Omental fat pad (tissue), 4 donors: ENCODE measurements at places on chromosomes 2 and 18.

DNA sequence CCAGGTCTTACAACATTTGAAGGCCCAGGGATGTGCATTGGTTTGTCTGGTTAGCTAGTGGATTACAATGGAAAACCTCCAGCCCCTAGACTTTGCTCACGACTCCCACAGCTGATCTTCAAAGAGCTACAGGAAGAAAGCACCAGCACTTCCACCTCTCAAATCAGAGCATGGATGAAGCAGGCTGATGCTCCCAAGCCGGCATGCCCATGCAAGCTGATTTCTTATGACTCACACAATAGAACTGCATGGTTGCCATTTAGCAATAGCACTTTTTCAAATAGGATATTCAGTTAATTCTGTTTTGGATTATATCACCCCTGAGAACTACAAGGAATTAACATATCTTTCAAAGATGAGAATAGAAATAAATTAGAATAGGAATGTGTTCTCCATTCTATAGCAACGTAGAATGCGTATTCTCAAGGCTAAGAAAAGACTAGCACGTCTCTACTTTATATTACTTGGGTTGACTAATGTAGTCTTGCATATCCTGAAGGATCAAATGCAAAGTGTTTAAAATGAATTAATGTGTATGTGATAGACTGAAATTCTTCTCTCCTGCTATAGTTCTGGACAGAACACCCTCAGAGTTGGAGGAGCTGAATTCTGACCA lies 292.4 kb downstream of the TRIB2 start:
- DNase-seq = no peak

DNA sequence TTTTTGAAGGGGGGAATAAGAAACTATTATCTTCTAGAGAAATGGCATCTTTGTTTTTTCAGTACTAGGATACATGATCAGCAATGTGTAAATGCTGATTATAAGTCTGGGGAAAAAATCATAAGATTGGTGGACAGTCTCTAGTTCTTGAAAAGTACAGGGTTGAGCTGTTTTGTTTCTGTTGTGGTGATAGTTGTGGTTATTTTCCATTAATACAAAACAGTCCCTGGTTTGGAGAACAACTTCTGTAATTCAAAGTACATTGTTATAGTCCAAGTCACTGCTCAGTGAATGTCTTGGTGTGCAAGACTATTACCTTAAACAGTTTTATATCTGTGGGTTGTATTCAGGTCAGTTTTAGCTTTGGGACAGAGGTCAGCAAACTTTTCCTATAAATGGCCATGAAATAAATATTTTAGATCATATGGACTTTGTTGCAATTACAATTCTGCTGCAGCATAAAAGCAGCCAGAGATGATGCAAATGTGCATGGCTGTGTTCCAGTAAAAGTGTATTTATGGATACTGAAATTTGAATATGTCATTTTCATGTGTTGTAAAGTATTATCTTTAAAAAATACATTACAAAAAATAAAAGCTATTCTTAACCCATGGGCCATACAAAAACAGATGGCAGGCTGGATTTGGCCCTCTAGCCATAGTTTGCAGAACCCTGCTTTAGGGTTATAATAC lies 111.0 kb downstream of the CERS6 start:
- DNase-seq = no peak

GRCh38 chr18:61209801-61210200 lies 123.4 kb upstream of the CDH20 start:
- DNase-seq = no peak

DNA sequence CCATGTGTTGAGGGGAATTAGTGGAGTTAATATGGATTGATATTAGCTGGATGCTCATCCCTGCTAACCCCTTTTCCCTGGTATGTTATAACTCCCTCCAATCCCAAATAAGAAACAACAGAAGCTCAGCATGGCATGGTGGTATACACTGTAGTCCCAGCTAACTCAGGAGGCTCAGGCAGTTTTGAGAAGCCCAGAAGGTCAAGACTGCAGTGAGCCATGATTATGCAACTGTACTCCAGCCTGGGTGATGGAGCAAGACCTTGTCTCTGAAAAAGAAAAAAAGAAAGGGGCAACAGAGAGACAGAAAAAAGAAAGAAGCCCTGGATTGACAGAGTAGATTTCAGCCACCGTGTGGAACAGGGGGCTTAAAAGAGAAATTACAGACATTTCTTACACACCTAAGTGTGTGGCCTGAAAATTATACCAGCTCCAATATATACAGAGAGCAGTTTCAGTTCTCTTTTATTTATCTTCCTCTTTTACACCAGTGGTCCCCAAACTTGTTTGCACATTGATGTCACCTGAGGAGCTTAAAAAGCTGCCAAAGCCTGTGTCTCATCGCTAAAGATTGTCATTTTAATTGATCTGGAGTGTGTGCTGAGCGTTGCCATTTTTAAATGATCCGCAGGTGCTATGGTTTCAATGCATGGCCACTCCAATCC lies 203.6 kb downstream of the UBE2E3 start:
- DNase-seq = no peak

DNA sequence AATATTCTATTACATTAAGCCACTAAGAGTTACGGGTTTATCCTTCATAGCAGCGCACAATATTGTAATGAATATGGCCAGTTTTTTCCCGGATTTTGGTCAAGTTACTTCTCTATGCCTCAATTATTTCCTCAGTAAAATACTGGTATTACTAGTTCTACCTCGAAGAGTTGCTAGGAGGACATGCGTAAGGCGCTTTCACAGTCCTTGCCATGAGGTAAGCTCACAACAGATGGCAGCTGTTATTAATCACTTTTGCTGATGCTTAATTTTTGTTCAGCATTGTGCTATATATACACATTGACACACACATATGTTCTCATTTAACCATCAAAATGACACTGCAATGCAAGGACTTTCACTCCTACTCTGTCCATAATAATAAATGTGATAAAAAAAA lies 101.5 kb downstream of the SCG2 start:
- no peak for DNase-seq

DNA sequence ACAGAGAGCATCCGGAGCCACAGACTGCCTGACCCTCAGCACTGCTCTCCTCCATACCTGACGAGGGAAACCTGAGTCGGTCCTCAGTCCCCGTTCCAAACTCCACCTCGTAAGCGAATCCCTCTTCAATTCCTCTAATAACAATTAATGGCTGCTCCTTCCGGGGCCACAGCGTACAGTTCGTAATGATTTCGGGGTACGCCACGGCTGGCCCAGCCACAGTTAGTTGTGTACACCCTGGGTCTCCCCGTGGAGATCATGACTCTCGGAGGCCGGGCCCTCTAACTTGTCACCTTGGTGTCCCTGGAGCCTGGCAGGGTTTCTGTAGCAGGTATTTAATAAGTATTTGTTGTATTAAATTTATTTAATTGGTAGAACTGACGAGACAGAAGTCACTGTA lies 121.5 kb downstream of the EIPR1 start:
- DNase-seq = no peak

- DNase-seq = no peak
Measured at GRCh38 chr2:23221236-23221635, 163.7 kb upstream of the KLHL29 start.

DNA sequence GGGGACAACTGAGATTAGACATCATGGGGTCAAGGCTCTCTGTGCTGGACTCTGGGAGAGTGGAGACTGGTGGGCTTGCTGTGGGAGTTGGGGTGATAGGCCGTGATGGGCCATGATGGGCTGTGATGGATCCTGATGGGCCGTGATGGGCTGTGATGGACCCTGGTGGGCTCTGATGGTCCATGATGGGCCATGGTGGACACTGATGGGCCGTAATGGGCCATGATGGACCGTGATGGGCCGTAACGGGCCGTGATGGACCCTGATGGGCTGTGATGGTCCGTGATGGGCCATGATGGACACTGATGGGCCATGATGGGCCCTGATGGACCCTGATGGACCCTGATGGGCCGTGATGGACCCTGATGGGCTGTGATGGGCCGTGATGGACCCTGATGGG lies 18.5 kb downstream of the LPIN1 start:
- DNase-seq = no peak

DNA sequence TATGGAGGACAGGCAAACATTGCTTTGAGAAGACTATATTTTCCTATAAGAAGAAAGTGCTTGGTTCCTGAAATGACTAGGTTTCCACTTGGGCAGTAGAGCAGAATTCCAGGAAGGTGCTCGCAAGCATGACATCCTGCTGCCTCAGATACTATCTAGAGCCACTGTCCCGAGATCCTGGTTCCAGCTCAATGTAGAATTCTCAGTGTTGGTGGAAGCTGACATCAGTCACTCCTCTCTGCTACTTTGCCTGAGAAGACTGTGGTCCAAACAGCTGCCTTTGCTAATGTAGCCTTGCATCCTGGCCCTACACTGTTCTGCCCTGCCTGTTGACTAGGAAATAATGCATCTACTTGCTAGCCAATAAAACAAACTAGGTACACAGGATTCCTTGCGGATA lies 50.0 kb upstream of the ITGA6 start:
- no peak for DNase-seq

- DNase-seq = no peak
Measured at GRCh38 chr2:143700865-143701264, 571.6 kb downstream of the ARHGAP15 start.

DNA sequence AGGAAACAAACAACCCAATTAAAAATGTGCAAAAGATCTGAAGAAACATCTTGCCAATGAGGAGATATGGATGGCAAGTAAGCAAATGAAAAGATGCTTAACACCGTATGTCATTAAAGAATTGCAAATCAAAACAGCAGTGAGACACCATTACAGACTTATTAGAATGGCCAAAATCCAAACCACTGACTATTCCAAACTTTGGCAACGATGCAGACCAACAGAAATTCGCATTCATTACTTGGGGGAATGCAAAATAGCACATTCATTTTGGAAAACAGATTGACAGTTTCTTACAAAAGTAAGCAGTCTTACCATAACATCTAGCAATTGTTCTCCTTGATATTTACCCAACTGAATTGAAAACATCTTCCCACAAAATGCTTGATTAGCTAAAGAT lies 1118.7 kb downstream of the SUCLG1 start:
- DNase-seq = no peak

GRCh38 chr18:58507880-58508279 lies 121.0 kb downstream of the ALPK2 start:
- DNase-seq = no peak

DNA sequence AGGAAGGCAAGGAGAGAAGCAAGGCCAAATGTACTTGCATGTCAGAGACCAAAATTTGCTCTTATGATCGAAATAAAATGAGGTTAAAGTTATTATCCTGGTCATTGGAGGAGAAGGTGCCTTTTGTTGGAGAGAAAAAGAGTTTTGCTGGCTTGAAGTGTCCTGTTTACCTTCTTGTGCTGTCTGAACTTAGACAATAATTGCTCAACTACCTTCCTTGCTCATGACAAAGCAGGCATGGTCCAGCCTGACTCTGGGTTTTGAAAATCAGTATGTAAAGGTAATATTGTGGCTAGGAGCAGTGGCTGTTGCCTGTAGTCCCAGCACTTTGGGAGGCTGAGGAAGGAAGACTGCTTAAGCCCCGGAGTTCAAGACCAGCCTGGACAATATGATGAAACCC lies 89.1 kb downstream of the MEIS1 start:
- no peak for DNase-seq

DNA sequence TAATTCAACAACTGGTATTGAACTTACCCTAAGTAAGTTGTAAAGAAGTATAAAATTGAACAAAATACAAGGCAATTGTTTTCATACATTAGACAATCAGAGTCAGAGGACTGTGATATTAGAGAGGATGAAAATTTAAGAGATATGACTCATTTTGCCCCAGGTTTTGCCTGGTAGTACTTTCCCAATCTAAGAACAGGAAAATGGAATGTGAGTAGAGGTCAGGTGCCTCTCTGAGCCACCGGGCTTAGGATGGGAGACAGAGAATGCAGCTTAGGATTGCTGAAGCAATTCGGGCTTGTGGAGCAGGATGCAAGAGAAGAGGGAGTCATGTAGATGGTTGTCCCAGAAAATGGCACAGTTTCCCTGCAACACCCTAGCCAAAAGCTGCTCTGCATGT lies 219.7 kb upstream of the CHST9 start:
- DNase-seq = no peak

GRCh38 chr2:3604207-3604877 lies 9.4 kb downstream of the COLEC11 start:
- DNase-seq = no peak

GRCh38 chr2:111030260-111030891 lies 90.3 kb upstream of the BCL2L11 start:
- DNase-seq = no peak

GRCh38 chr2:46181789-46182530 lies 115.2 kb upstream of the EPAS1 start:
- no peak for DNase-seq

DNA sequence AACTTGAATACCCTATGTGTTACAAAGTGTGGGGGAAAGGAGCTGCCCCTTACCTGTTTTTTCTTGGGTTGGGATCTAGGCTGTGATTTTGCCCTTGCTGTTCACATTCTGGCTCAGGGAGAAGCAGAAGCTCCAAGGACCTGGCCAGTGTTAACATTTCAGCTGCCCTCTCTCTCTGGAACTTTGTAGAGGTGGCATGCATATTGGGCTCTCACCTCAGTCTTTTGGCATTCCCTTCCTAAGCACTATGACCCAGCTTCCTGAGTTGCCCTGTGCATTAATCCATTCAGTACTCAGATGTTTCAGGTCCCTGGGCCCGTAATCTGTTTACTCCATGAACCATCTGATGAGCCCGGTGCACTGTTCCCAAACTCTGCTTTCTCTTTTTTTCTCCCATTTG lies 12.1 kb downstream of the LCLAT1 start:
- no peak for DNase-seq

DNA sequence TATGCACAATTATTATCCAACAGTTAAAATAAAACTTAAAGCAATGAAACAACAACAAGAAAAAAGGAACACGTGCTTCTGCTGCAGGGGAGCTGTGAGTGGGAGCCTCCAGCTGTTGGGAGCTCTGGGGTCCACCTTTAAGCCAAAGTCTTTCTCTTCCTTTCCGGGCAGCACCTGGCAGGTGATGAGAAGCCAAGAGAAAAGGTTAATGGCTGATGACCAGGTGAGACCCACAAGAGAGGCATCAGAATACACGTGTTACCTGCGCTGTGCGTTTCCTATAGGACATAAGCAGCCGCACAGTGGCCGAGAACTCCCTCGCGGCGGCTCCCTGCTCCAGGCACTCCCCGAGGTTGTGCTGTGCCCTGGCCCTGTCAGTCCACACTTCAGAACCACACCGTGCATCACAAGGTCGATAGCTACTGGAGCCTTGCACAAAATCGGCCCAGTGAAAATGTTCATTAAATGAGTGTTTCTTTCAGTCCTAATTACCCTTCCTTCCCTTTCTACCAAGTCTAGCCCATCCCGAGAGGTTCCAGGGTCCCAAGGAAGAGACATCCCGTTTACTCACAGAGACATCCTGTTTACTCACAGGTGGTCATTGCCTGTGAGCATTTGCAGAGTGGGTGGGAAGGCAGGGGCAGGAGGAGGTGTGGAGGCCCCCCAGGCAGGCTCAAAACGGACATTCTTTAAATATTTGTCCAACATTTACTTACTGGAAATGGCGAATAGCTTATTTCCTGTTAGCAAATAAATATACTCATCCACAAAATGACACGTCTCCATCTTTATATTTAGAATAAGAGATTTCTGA lies 44.9 kb upstream of the ASB18 start:
- no peak for DNase-seq

- DNase-seq = no peak
Measured at GRCh38 chr2:57218206-57218605, 828.4 kb upstream of the VRK2 start.
